ENCODE measurements at places on chromosomes 4 and X.

- DNase-seq, result no peak
These were observed 1.1 kb downstream of the RNF150 start for GRCh38 chr4:141132072-141132708.

DNA sequence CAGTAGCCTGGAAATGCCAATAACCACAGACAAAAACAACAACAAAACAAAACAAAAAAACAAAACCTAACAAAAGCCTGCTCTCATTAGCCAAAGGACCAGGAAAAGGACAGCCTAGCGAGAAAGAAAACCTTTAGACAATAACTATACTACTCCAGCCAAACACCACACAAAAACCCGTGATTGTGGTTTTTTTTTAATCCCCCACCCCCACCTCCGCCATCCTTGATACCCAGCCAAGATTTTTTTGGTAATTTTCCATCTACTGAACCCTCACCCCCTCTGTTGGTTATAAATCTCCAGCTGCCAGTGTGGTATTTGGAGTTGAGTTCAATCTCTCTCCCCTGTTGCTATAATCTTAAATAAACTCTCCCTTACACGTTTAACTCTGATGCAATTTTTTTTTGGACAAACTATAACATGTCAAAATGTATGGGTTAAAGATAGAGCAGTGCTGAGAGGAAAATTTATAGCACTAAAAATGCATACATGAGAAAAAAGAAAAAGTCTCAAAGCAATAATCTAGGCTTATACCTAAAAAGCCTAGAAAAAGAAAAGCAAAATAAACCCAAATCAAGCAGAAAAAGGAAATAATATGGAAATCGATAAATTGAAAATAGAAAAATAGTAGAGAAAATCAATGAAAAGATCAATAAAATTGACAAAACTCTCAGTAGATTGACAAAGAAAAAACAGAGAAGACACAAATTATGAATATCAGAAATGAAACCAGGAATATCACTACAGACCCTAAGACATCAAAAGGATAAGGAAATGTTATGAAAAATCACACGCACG is 83.7 kb downstream of the NAT8L start:
- DNase-seq, result no peak

- DNase-seq, result no peak
These were observed 72.2 kb upstream of the VBP1 start for GRCh38 chrX:155143959-155144548.

- DNase-seq, result no peak
These were observed 68.1 kb downstream of the MTMR1 start for GRCh38 chrX:150761176-150761818.

DNA sequence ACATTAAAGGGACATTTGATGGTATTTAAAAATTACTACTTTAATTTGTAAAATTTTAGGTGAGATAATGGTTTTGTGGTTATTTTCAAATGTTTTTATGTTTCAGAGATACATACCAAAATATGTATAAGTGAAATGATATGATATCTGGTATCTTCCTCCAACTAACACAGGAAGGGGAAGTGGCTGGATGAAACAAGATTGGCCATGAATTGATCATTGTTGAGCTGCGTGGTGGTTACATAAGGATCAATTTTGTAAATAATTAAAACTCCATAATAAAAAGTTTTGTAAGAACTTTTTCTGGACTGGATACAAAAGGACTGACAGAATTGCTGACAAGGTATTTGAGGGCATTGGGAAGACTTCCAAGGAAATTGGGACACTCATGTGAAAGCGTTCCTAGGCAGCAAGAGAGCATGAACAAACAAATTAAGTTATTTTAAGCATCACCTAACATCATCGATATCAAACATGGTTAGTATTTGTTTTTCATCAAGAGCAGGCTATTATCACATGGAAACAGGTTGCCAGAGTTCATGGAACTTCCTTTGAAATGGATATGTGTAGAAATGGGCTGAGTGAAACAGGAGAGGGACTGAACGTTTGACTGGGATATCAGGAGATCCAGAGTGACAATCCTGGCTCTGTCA is 4.4 kb upstream of the PGM2 start:
- DNase-seq, result no peak

Measured in SHP77 (cell line).